ENCODE measurements at places on chromosomes 12 and 14.
A peak's percentile ranks its signal among the peaks of the same experiment; 100 is the strongest.

DNA sequence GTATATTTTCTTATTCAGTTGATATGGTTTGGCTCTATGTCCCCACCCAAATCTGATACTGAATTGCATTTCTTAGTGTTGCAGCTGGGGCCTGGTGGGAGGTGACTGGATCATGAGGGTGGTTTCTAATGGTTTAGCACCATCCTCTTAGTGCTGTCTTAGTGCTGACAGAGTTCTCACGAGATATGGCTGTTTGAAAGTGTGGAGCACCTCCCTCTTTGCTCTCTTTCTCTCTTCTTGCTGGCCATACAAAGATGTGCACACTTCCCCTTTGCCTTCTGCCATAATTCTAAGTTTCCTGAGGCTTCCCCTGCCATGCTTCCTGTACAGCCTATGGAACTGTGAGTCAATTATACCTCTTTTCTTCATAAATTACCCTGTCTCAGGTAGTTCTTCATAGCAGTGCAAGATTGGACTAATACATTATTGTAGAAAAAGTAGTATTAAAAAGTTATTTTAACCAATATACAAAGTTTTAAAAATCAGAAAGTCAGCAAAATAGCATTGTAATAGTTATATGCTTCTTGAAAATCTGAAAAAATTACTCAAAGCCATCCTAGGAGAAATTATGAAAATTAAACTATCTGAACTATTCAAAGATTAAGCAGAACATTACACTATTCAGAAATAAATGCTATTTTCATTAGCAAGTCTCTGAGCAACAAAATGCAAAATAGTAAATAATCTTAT, 84.1 kb downstream of the PPP1R12A start:
- no peak for DNase-seq

GRCh38 chr14:96055065-96055752, 16.0 kb downstream of the C14orf132 start:
- no peak for DNase-seq

- DNase-seq: no peak
Measured at GRCh38 chr14:91252871-91253794, 8.6 kb upstream of the GPR68 start.

DNA sequence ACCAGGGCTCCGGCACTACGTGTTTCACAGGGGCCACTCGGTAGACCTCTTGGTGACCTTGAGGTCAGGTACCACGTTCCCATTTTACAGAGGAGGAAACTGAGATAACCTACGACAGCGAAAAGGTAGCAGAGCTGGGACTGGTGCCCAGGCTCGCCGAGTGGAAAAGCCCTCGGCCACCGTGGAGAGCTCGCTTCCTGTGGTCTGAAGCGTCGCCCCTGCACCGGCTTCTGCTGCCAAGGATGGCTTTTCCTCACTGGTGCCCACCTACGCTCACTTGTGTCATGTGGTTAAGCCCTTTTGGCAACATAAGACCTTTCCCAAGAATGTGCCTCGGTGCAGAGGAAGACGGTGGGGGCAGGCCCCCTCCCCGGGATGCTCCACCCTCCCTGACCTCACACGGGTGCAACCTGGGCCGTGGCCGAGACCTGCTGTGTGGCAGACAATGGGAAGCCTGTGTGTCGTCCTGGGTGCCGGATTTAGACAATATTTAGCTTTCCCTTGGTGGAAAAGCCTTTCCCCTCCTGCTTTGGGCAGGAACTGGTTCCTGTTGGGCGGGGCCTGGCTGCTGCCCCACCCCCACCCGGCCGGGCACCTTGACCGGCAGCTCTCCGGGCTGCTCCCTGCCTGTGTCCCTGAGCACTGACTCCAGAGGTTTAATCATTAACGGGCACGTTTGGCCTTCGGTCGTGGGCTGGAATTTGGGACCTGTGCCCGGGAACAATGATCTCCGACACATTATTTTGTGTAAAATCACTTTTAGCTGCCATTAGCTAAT, 32.4 kb upstream of the PPP1R13B start:
- DNase-seq: no peak

- no peak for DNase-seq
Measured at GRCh38 chr12:109309381-109310246, 530 bp upstream of the FOXN4 start.

GRCh38 chr12:67344979-67345710, 76.0 kb downstream of the CAND1 start:
- no peak for DNase-seq

- DNase-seq: peak; percentile 55
Measured at GRCh38 chr14:88834883-88835431, 10.5 kb downstream of the TTC8 start.

- DNase-seq: no peak
Measured at GRCh38 chr12:24929953-24930352, 18.9 kb downstream of the BCAT1 start.

DNA sequence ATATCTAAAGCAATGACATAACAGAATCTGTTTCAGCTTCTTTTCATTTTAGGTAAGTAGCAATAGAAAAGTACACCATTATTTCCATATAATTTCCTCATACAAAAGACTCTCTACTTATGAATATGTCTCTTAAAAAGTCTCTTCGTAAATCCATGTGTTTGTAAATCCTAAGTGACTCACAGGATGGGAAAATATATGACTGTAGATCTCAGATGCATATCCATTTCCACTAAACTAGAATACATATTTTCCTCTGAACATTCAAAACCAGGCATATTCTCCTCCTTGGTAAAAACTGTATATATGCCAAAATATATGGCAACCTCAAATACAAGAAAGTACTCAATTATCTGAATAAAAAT, 93.6 kb downstream of the TXNDC16 start:
- DNase-seq: no peak

DNA sequence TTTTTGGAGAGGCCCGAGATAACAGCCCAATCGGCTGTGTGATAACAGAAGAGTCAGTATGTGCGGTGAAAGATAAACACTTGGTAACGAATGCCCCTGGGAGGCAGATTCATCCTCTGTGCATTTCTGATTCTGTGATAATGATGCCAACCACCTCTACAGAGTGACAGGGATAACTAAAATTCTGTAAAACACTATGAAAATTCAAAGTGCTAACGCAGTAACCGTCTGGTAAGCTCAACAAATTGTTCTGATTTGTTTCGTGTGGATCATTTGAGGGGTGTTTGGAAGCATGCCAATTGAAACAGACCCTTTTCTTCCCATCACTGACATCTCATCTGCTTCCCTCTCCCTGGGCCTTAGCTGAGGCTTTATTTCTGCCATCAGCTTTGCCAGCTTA, 76.3 kb downstream of the ESR2 start:
- DNase-seq: no peak

DNA sequence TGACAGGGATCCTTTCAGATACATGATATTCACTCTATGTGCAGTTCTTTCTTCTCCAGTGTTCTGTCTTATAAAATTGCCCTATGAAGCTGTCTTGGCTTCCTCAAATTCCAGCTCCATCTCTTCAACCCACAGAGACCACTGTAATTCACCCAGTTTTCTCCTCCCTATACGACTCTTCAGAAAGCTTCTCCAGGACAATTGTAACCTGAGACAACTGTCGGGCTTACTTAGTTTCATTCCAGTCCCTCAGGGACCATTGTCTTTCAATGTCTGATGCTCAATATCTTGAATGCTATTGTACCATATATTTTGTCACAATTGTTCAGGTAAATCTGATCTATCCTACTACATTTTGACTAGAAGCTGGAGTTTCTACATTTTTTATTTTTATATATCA, 345.3 kb downstream of the RPL10L start:
- no peak for DNase-seq

- no peak for DNase-seq
Measured at GRCh38 chr12:5500331-5500659, 68.4 kb downstream of the NTF3 start.

- DNase-seq: no peak
Measured at GRCh38 chr12:1170411-1170810, 179.4 kb downstream of the ERC1 start.

DNA sequence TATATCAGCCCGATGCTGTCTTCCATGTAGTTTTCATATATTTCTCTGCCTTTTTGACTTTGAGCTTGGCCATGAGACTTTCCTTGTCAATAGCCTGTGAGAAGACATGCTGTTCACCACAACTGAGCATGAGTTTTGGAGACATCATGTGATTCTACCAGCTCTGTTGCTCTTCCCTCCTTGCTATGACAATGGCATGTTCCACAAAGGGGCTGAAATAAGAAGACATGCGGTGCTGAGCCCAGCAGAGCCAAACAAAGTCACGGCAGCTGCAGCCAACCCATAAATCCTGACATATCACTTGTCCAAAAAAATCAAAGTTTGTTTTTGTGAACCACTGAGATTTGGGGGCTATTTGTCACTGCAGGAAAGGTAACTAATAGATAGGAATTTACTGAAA, 343.4 kb upstream of the KITLG start:
- no peak for DNase-seq

- DNase-seq: no peak
Measured at GRCh38 chr12:121798787-121799155, 5.0 kb upstream of the SETD1B start.

DNA sequence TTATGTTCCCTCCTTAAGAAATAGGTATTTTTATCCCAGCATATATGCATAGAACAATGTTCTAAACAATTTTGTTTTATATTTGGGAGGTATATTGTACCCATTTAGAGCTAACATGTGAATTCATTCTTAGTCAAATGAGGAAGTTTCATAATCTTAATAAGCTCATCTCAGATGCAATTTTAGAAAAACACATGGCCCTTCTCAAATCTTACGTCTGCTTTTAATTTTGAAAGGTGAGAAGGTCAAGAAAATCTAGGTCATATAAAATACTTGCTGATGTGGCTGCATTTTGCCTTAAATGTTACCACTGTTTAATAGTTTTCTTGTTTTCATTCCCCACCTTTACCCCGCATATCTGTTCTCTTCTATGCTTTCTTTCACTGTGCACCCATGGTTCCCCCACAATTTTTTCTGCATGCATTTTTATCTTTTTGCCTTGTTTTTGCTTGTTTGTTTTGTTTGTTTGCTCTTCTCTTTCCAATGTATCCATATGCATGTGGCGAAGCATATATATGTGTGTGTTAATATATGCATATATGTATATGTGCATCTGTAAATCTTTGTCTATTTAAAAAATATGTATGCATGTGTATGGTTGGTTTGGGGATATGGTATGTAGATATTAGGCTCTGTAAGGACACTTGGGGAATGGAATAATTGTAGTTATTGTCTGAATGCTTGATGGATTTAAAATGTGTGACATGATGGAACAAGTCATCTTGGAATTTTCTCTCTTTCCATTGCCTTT, 317.1 kb downstream of the BCAT1 start:
- no peak for DNase-seq

DNA sequence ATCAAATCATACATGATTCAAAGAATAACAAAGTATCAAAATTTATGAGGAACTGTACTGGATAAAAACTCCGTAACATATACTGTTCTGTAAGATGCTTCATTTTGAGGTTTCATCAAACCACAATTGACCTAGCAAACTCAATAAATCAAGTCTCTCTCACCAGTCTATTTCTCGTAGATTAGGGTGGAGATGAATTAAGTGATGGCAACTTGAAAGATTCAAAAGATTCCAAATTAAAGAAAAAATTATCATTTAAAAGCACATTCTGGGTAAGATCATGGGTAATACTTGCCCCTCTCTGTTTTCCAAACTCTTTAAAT, 74.4 kb downstream of the PAPLN start:
- no peak for DNase-seq

DNA sequence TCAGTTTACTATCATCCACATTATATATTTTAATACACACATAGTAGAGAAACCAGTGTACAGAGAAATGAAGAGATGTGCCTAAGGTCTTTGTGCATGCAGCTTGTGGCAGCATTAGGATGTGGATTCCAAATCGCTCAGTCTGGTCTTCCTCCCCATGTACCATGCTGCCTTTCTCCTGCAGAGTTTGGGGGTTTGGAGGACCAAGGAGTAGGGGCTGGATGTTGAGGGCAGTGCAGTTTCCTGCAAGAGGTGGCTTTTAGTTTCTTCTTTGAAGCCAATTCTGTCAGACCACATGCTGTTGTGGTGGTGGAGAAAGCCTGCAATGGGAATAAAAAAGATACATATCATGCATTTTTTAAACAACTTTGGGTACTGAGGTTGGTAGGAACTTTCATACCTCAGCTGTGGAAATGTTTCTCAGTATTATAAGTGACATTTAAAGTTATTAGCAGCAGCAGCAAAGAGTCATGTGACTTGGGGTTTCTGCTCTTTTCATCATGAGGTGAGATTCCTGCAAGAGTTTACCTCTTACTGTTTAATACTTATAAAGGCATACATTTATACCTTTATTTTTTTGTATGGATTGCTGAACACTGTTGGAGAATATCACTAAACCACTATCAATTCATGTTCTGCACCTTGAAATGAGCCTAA, 34.4 kb downstream of the TESPA1 start:
- no peak for DNase-seq

GRCh38 chr14:88069677-88070076, 64.7 kb downstream of the GPR65 start:
- DNase-seq: no peak

DNA sequence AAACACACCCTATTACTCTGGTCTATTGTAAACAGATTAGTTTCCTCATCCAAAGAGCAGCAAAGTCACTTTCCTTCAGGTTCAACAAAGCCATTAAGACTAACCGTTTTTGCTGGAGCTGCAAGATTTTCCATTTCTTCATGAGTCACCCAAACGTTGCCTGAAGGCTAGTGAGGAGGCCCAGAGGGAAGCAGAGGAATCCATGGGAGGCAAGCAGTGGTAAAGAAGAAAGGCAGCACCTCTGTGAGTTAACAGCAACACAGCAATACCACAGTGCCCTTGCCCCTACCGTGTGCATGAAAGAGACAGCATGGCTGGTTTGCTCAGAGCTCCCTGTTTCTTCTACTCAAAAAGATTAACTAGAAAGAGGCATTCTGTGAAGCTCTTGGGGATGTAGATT, 206.3 kb downstream of the ACSS3 start:
- no peak for DNase-seq

- peak; percentile 44 for DNase-seq
Measured at GRCh38 chr14:85565862-85566296, 35.9 kb downstream of the FLRT2 start.

GRCh38 chr12:69334158-69334557, 14.0 kb upstream of the LYZ start:
- no peak for DNase-seq

DNA sequence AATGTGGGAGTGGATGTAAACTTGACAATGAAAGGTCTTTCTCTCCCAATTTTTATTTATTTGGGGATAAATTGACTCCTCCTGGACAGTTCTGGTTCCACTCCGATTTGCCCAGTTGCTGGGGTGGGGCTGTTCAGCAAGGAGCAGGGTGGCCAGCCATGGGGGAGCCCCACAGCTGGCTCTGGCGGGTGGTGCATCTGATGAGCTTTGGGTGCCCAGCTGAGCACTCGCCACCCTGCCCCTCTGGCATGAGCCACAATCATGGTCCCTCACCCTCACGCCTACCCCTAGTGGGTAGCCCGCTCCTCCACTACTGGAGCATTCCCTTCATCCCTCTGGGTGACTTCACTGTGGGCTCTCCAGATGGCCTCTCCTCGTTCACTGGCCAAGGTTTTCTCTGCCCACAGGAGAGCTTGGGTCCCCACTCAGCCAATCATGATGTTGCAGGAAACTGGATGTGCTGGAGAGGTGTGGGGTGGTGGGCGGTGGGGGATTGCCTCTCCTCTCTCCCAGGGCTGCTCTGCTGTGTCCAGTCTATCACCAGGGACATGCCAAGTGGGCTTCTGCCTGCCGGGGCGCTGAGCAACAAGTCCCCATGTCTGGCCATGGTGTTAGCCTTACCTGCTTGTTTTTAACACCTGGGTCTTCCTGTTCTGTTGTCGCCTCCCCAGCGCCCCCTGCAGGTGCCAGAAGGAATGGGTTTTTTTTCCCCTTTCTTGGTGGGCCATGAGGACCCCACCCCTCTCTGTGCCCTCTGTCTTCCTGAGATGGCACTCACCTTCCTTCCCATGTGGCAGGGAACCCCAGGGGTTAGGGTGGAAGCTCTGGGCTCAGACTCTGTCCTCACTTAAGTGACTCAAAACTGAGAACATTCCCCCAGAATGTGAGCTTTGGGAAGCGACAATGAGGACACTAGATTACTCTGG, 3.4 kb downstream of the CYP46A1 start:
- DNase-seq: no peak
